ENCODE measurements at places on chromosomes 11 and 22.

GRCh38 chr11:123374622-123374968, 55.5 kb upstream of the GRAMD1B start:
- DNase-seq, result no peak

GRCh38 chr11:31233425-31233824, 136.1 kb downstream of the DCDC1 start:
- DNase-seq, result no peak

DNA sequence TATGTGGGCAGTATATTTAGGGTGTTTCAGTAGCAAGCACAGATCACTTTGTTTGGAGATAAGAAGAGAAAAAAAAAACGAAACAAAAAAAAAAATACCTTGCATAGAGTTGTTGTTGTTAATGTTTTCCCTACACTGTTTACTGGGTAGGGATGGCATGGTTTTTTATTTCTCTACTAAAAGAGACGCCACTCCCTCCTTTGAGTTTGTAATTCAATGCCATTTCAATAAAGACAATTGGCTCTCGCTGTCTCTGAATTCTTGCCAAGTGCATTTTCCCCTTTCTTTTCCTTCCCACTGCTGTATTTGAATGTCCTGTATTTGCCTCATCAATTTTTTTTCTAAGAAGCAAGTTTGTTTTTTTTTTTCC, 213.9 kb upstream of the UBASH3B start:
- DNase-seq, result no peak

DNA sequence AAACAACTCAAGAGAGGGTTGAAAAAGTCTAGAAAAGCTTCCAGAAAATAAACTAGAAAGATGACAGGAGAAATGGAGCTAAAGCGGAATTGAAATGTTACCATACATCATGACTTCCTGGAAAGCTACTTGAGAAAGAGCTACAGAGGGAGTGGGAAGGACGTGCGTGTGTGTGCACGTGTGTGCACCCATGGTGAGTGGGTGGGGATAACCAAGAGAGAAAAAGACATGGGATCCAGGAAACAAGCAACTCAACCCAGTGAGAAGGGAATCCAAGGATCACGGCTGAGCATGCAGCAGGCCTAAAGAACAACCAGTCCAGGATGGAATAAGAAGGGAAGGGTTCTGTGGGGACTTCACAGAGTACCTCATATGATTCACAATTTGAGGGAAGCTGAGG, 21.6 kb downstream of the APOL1 start:
- no peak for DNase-seq

- no peak for DNase-seq
Measured at GRCh38 chr11:111419641-111420327, 40.7 kb upstream of the POU2AF1 start.

DNA sequence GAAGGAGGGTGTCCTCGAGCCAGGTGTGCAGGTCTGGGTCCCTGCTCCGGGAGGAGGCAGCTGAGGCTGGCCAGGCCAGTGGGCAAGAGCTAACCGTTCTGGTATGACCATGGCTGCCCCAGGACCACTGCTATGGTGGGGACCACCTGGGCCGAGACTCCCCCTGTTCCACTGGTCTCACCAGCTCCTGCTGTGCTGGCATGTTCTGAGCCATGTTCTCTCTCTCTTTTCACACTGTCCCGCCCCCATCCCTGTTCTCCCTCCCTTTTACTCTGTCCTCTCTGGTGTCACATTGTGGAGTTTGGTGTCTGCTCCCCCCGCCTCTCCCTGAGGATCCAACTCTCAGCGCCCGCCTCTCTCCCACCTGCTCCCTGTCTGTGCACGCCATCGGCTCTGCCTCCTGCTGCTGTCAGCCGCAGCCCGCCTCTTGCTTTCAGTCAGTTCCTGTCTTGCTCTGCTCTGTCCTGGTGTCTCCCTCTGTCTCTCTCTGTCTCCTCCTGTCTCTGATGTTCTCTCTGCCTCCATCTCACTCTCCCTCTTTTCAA, 66.4 kb downstream of the LRRC32 start:
- no peak for DNase-seq

- no peak for DNase-seq
Measured at GRCh38 chr11:44652901-44653644, 73.7 kb upstream of the TSPAN18 start.

DNA sequence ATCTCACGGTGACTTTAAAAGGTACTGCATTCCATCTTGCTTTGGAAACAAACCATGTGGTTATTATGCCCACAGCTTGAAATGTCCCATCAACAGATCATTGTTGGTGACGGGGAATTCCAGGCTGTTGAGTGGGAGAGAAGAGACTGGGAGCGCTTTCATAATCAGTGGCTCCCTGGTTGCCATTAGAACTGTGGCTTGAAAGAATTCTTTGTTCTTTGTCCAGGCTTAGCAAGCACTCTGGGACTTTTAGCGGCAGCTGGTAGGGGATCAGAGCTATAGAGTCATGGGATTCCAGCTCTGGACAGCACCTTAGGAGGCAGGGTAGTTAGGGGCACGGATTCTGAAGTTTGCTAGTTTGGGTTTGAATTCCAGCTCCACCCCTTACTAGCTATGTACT, 22.0 kb downstream of the MMP20 start:
- DNase-seq, result no peak

- no peak for DNase-seq
Measured at GRCh38 chr11:123483466-123483865, 53.4 kb downstream of the GRAMD1B start.

- DNase-seq, result no peak
Measured at GRCh38 chr11:1126491-1126926, 31.2 kb upstream of the MUC5AC start.

- no peak for DNase-seq
Measured at GRCh38 chr22:45008186-45008681, 1.6 kb downstream of the PHF21B start.

GRCh38 chr11:118895093-118896039, 11.7 kb downstream of the CXCR5 start:
- peak; percentile 58 for DNase-seq

- DNase-seq, result no peak
Measured at GRCh38 chr11:64321533-64321932, 3.6 kb downstream of the PRDX5 start.

DNA sequence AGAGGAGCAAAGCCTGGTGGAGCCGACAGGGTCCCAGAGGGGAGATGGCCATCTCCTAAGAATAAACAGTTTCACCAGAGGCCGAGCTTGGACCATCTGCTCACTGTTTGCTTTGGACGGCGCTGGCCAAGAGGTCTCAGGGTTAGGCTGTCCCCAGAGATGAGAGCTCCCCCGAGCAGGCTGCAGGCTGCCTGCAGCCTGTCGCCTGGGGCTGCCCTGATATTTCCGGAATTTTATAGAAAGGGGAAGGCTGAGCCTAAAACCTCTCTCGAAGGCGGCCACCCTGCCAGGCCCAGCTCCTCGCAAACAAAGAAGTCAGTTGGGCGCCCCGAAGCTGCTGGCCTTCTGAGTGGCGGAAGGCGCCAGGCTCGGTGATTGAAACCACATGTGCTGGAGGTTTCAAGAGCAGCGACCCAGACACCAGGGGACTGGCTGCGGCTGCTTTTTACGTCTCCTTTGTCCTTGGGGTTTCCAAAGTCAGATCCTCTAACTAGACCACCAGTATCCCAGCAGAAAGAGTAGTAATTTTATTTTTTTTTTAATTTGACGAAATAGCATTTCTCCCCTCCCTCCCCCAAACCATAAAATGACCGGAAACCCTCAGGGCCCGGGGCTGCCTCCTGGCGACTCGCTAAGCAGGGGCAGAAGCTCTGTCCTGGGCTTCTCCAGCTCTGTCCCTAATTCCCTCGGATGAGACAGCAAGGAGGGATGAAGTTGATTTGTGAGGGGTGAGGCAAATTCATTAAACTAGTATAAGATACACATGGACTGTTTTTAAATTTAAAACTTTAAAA, 57.4 kb downstream of the CLMP start:
- DNase-seq, result no peak

- no peak for DNase-seq
Measured at GRCh38 chr11:11480971-11481370, 127.9 kb upstream of the CSNK2A3 start.

- DNase-seq, result no peak
Measured at GRCh38 chr11:110645253-110645652, 67.0 kb downstream of the ARHGAP20 start.

GRCh38 chr11:124762624-124763155, 600 bp upstream of the ESAM start:
- no peak for DNase-seq

DNA sequence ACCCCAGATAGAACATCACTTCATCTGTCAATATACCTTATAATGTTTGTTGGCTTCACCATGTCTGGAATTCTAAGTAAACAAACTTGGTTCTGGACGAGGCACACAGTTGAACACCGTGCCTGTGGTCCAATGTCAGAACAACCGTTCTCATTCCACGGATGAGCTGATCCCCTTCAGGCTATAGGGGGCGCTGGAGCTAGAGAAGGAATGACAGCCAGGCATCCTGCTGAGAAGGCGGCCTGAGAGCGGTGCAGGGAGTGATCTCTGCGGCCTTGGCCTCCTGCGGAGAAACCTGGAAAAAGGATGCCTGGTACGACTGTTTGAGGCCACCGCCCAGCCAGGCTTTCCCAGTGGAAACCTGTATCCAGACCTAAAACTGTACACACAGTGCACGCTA, 48.7 kb downstream of the FDX1 start:
- DNase-seq, result no peak

DNA sequence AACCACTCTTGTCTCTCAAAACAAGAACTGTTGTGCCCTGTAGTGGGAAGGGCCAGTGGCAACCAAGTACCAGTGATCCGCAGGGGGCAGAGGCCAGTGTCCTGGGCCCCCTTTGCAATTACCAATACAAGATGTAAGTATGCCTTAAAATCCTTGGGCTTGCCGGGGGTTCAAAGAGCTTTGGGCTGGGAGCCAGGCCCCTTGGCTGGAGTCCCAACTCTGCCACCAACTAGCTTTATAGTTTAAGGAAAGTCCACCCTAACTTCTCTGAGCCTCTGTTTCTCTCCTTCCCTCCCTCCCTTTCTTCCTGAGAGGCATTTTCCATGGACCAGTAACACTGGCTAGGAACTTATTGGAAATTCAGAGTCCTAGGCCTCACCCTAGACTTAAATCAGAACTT, 15.5 kb downstream of the CLMP start:
- DNase-seq, result no peak

GRCh38 chr22:44544816-44545433, 46.9 kb upstream of the RTL6 start:
- DNase-seq, result no peak

- DNase-seq, result no peak
Measured at GRCh38 chr11:127109796-127110480, 109.4 kb upstream of the KIRREL3 start.

GRCh38 chr11:17770917-17771316, 36.3 kb downstream of the KCNC1 start:
- no peak for DNase-seq

DNA sequence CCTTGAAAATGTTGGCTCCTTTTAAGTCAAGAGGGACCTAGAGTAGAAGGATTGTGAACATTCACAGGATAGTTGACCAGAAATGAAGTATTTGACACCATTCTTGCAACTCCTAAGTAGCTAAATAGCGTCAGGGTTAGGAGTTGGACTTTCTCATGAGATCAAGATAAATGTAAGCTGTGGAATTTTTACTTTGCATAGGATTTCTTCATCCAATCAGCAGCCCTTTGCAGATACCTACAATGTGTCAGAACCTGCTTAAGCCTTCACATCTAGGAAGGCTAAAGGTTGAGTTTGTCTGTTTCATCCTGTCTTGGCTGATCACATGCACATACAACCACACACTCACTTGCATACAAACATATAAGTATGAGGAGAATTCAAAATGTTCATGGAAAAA, 32.3 kb downstream of the CD44 start:
- no peak for DNase-seq

DNA sequence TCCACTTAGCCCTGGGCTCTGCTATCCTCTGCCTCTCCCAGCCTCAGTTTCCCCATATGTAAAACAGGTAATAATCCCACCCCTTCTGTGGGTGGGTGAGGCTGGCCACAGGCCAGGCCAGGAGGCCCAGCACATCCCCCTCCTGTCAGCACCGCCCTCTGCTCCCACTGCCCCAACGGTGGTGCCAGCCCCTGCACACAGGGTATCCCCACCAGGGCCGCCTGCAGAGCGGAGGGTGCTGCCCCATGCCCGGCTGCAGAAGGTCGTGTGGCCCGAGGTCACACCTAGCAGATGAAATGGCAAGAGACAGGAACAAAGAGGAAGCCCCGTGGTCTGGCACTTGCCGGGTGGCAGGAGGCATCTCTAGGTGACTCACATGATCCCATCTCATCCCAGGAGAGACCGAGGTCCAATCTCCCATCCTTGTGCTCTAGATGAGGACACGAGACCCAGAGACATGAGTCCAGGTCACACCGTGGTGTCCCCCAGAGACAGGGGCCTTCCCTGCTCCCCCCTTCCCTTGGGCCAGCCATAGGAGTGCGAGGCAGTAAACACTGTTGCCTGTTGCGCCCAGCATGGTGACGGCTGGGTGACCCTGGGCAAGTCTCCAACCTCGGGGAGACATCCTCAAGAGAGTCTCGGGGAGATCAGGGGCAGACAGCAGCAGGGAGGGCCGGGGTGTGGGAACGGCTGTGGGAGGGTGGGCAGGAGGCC, 27.2 kb upstream of the PPARA start:
- no peak for DNase-seq

DNA sequence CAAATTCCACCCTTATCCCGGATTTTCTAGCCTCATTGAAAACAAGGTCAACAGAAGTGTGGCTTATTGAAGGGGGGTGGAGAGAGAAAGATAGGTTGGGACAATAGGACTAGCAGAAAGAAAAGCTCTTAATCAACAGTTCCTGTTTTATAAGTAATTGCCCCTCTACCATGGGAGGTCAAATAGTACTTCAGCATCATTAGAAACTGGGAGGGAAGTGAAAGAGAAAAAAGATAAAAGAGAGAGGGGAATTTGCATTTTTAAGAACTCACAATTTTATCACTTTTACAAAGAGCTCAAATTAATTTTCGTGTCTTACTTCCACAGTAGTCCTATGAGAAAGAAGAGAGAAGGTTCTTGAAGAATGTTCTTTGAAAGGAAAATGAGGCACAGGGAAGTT, 89.2 kb downstream of the AMOTL1 start:
- DNase-seq, result no peak

DNA sequence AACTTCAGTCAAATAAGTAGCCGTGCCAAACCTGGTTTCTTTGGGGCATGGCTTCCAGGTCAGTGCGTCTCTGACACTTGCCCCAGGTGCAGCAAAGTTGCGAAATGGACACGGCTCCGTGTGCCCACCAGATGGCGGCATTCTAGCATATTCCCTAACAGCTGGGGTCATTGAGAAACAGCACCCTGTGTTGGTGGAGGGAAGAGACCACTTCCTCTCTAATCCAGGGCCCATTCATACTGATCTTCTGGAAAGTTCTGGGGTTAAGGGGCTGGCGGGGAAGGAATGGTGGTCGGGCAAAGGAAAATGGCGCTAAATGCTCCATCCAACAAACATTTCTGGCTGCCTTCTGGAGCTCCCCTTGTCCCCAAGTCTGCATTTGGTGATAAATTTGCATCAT, 141.2 kb upstream of the TIMP3 start:
- peak; percentile 27 for DNase-seq

- no peak for DNase-seq
Measured at GRCh38 chr11:33652431-33652830, 48.2 kb downstream of the C11orf91 start.

- no peak for DNase-seq
Measured at GRCh38 chr22:25745341-25746011, 3.5 kb downstream of the MYO18B start.

All from activated CD8-positive, alpha-beta memory T cell treated with anti-CD3 and anti-CD28 coated beads for 1 hour (primary cell).